ENCODE measurements at places on chromosomes 2 and 18.

- no peak for DNase-seq
These were observed 593 bp upstream of the SDC1 start for GRCh38 chr2:20225294-20226151.

DNA sequence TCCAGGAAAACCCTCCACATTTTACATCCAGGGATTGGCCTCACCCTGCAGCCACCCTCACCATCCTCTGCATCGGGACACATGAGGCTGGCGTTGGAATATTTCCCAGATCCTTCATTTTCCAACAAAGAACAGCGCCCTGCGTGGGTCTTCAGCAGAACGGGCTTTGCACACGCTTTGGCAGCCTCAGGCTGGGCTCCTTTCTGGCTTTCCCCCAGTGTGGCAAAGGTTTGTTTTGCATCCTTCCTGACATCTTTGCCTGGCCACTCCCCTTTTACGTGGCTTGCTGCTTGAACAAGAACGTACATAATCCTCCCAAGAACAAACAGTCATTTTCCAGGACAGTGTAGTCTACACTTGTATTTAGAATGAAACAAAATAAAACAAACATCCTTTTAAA lies 25.6 kb upstream of the GREB1 start:
- DNase-seq = no peak

GRCh38 chr2:162174746-162175145 lies 22.7 kb upstream of the GCG start:
- DNase-seq = no peak

DNA sequence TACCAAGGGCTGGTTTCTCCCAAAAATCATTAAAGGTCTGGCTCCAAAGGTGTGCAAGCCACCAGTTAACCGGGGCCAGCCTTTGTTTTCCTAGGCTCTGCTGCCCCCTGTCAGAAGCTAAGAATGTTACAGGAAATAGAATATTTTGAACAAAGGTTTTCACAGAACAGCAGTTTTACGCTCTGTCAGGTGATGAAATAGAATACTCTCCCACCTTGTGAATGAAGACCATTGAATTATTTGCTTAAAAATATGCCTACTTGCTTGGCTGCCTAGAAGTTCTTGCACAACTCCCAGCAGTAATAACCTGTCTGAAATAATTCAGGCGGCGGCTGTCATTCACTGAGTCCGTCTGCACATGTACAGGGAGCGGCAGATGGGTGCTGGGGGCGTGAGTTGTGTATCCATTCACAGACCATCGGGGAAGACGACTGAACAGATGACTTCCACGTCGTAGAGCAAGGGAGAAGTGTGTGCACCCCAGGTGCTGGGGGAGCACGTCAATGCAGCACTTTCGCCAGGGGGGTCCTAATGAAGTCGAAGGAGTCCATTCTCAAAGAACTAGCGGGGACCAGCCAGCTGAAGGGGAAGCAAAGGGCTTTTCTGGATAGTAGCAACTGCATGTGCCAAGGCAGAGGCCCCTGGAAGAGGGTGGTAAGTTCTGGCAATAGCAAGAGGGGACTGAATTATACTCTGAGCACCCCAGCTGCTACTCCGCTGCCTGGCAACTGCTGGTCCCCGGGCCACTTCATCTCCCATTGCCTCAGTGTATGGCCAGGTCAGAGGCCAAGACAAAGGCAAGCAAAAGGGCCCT lies 56.1 kb downstream of the SF3B1 start:
- DNase-seq = peak; percentile 75

DNA sequence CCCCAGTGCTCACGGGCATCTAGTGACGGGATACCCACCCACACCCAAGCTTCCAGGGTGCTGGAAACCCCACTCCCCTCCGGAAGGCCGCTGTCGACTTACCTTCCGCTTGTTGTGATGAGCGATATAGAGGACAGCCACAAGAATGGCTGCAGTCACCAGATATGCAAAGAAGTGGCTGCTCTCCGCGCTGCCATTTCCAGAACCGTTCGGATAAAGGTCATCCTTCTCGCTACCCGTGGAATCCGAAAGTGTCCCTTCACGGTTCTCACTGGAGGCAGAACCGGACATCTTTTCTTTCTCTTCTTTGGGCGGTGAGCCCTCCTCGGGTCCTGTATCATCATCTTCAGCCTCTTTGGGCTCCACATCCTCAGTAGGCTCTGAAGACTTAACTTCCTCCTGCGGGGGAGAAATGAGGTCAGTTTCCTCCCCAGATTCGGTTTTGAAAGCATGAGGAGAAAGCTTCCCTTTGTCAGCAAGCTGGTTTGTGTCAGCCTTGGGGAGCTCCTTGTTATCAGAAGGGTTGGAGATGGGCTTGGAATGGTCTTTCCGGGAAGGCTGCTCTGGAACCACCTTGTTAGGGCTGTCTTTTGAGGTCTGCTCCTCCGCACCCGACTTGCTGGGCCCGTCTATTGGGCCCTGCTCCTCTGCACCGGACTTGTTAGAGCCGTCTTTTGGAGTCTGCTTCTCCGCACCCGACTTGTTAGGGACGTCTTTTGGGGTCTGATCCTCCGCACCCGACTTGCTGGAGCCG lies 1.2 kb downstream of the TGOLN2 start:
- DNase-seq = peak; percentile 41

DNA sequence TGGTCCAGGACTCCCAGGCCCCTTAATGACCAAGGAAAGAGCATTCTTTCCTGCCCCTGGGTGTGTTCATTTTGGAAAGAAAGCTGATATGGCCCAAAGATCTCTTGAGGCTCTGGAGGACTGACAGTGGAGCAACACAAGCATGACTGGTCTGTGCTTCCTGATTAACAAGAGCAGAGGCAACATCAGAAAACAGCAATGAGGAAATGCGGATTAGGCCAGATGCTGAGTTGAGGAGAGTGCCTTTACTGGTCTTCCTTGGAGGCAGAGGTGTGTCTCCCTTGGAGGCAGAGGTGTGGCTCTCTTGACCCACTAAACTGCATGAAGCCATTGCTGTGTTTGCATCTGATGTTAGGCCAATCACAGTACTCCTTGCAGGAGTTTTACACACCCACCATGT lies 19.9 kb downstream of the IL36B start:
- DNase-seq = no peak

GRCh38 chr2:240204431-240205276 lies 64.2 kb upstream of the OTOS start:
- no peak for DNase-seq

DNA sequence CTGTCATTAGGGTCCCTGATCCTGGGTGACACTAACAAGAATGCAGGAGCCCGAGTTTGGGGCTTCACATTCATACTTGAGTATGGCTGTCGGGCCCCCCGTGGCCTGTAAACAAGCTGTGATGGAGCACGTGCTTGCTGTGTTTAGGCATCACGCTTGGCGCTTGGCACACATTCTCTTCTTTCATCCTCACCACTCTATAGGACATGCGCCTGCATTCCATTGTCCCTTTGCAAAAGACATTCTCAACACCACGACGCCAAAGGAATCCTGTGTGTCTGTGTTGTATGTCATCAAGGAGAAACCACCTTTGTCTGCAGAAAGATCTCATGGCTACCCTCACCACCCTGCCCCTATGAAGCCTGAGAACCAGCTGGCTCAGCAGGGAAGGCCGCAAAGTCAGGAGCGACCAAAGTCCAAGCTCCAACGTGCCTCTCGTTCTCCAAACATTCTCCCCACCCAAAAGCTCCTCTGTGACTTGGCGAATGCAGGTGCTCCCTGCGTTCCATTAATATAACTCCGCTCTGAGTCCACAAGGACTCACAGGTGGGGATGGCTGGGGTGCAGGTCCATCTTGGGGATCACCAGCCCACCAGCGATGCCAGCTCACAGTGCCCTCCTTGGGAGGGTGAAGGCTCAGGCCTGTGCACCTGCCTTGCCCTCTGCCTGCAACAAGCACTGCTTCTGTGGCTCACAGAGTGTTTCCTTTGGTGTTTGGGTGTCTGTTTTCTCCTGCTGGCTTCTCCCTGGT lies 6.2 kb upstream of the PER2 start:
- no peak for DNase-seq

- no peak for DNase-seq
These were observed 364.0 kb downstream of the LRATD1 start for GRCh38 chr2:14996351-14997014.

Measured in CD4-positive, alpha-beta T cell treated with Interferon alpha-2 for 1 hour (primary cell).